ENCODE measurements at places on chromosomes 11 and 22.

DNA sequence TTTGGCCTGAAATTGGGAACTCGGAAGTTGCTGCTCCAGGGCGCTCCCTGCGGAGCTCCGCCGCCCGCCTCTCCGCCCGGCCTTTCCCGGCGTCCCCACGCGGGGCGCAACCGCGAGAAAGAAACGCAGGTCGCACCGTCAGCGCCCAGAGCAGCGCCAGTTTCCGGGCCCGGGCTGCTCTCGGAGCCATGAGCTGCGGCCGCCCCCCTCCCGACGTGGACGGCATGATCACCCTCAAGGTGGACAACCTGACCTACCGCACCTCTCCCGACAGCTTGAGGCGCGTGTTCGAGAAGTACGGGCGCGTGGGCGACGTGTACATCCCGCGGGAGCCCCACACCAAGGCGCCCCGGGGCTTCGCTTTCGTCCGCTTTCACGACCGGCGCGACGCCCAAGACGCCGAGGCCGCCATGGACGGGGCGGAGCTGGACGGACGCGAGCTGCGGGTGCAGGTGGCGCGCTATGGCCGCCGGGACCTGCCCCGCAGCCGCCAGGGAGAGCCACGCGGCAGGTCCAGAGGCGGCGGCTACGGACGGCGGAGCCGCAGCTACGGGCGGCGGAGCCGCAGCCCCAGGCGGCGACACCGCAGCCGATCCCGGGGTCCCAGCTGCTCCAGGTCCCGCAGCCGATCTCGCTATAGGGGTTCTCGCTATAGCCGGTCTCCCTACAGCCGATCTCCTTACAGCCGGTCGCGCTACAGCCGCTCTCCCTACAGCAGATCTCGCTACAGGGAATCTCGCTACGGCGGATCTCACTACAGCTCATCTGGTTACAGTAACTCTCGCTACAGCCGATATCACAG, 521 bp downstream of the SRSF8 start:
- peak; percentile 92 for DNase-seq

DNA sequence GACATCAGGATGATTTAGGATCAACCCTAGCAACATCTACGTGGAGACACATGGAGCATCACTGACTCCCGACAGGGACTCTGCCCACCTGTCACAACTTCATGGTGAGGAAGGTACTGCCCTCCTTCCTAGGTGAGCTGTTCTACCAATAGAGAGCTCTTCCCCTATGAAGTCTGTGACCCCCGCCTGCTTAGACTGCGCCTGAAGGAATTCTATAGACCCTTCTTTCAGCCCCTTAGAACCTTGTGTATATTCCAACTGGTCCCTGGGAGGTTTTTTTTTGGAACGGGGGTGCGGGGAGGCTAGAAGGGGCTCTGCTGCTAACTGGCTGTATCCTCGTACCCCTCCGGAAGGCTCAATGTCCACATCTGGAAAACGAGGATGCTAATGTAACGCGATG, 566 bp downstream of the INTS4 start:
- DNase-seq: no peak

- no peak for DNase-seq
Observed at GRCh38 chr22:44247923-44248892, 64.5 kb downstream of the SHISAL1 start.

- no peak for DNase-seq
Observed at GRCh38 chr22:44042249-44043218, 18.4 kb downstream of the PARVB start.

GRCh38 chr11:77823775-77824174, 2.8 kb downstream of the AAMDC start:
- no peak for DNase-seq
